GM04503 (cell line): ENCODE measurements at places on chromosomes 1 and 21.

DNA sequence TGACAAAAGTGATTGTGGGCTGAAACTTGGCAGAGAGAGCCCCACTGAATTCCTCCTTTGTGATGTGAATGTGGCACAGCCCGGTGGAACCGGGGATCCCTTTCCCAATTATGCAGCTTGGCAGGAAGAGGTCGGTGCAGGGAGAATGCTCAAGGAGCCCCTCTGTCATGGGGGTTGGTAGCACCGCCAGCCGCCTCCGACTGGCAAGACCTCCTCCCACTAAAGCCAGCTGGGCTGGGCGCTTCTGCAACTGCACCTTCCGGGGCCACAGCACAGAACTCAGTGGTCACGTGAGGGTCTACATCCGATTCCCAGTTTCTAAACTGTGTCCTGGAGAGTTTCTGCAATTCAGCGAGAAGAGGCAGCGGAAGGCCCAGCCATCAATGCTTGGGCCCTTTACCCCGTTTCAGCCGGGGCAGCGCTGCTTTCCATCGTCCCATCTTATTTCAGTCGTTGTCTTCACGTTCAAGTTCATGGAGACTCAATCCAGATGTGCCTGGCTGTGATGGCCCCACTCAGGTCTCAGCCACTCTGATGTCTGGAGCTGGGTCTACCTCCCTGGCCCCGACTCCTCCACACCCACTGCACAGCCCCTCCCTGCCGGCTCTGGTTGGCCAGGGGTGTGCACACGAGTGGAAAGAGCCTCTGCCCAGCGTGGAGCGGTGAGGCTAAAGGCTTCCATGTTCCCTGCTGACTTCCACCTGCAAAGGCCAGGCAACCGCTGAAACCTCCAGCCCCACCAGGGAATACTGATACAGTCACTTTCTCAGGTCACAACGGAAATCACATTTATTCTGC, 39.8 kb upstream of the FHAD1 start:
- no peak for DNase-seq

DNA sequence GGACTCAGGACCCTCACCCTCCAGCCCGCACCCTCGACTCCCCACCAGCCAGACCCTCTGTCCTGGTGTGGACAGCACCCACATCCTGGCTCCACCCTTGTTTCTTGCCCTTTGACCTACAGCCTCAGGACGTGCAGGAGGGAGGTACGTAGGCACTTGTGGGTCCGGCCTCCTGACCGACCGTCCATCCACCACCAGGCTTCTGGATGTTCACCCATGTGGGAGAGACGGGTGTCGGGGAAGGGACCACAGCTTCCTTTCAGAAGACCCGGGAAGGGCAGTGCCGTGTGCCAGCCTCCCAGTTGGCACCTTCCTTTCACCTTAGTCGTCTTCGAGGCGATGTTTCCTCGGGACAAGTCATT, 61.4 kb downstream of the PRKCZ start:
- DNase-seq: no peak

- DNase-seq: no peak
These were observed 13.0 kb upstream of the PARP1 start for GRCh38 chr1:226420897-226421296.

DNA sequence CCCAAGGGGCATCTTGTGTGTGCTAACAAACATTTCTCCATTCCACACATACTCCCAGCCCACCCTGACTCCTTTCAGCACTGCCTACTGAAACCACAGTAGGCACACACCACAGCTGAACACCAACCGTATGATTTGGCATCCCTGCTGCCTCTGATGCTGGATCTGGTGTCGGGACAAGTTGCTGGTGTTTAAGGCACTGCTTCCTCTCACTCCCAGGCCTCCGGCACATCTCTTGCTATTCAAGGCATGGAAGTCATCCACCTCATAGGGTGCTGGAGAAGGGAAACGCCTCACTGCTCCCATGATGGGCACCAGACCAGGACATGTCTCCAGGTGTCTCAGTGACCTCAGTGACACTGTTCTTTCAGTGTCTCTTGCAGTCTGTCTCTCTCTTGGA, 2.4 kb upstream of the ITLN2 start:
- DNase-seq: no peak

DNA sequence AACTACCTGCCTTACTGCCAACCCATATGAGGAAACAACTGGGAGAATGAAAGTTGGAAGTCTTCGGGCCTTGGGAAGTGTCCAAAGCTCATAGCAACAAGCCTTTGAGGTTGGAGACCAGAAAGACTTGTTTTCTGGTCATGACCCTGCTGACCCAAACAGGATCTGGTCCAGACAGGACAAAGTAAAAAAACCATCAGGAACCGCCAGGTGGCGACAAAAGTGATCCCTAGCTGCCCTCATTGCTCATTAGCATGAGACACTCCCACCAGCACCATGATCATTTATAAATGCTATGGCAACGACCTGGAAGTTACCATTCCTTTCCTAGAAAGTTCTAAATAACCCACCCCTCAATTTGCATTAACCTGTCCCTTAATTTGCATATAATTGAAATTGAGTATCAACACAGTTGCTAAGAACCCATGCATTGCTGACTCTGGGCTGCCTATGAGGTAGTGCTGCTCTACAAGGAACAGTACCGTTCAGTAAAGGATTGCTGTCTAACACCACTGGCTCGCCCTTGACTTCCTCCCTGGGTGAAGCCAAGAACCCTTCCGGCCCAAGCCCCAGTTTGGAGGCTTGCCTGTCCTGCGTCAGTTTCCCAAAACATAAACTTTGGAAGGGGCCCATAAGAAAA, 89.0 kb downstream of the URB2 start:
- no peak for DNase-seq

- no peak for DNase-seq
These were observed 46.4 kb upstream of the CDC42BPA start for GRCh38 chr1:227364657-227365056.
